Liver (tissue), 10 donors: ENCODE measurements at places on chromosomes 13 and 19. TPM values are rescaled to one million over a fixed set of nuclear protein-coding genes. Genes with fewer than 3 reads are reported as not detected.
A peak's percentile ranks its signal among the peaks of the same experiment; 100 is the strongest.

The DCT gene
- 0.19 TPM for total RNA-seq

GRCh38 chr13:108657519-108657918 lies 28.1 kb downstream of the MYO16 start:
- H3K27me3 ChIP-seq = no peaks in the 10 kb centered on the region
- no peaks in the 10 kb centered on the region for H3K36me3 ChIP-seq
- no peak overlapping the region for H3K27ac ChIP-seq
- H3K4me1 ChIP-seq = no peaks in the 10 kb centered on the region

- H3K27ac ChIP-seq = no peak overlapping the region
- H3K36me3 ChIP-seq = no peaks in the 10 kb centered on the region
- DNase-seq = no peak
Observed at GRCh38 chr13:98050041-98050466, 92.8 kb upstream of the FARP1 start.

The ZNF709 gene
- total RNA-seq = 1.9 TPM

GRCh38 chr13:49217962-49218492 lies 2.1 kb upstream of the MLNR start:
- H3K27ac ChIP-seq = no peak overlapping the region
- no peak overlapping the region for H3K4me3 ChIP-seq
- H3K27me3 ChIP-seq = no peaks in the 10 kb centered on the region
- DNase-seq = no peak

The ZNF415 gene
- 1.3 TPM for total RNA-seq

GRCh38 chr19:51127032-51127431 lies 2.3 kb downstream of the SIGLEC9 start:
- peaks cover 7% of the 10 kb centered on the region for H3K4me1 ChIP-seq
- H3K27me3 ChIP-seq = no peaks in the 10 kb centered on the region
- H3K27ac ChIP-seq = peak overlapping the region; percentile 69
- H3K4me3 ChIP-seq = no peak overlapping the region
- no peak for DNase-seq

The BBC3 gene
- total RNA-seq = 2.1 TPM

DNA sequence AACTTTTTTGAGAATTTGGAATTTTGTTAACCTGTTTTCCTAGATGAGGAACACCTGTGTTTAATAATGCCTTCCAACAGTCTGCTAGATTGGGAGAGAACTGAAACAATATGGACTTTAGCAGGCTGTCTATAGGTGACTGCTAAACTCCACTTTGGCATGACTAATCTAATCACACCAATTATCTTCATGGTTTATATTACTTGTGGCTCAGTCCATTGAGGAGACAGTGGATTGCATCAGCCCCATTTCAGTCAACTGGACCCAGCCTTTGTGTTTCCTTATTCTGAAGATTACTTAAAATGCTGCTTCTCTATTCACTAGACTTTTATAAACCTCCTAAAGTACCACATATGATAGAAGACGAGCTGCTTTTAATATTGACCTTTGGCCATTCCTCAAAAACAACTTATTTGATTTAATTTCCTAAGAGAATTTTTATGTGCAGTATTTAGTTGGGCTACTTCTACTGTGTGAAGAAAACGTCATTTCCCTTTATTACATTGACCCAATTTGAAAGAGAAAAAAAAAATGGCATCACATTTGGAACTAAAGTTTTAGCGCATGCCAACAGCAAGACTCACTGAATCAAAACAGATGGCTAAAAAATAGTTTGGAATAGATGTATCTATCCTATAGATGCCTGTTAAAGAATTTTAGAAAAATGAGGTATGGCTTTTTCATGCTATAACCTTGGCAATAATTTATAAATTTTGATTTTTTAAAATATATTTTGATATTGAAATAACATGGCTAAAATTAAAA lies 295.8 kb downstream of the NDFIP2 start:
- no peak for DNase-seq
- H3K27me3 ChIP-seq = no peaks in the 10 kb centered on the region
- H3K36me3 ChIP-seq = no peaks in the 10 kb centered on the region
- no peak overlapping the region for H3K27ac ChIP-seq
- no peak overlapping the region for H3K4me3 ChIP-seq

- H3K4me3 ChIP-seq = no peak overlapping the region
- no peak for DNase-seq
- no peak overlapping the region for H3K27ac ChIP-seq
Observed at GRCh38 chr13:71643448-71643860, 223.6 kb downstream of the DACH1 start.

GRCh38 chr13:99307648-99308339 lies 595 bp upstream of the GPR183 start:
- no peak overlapping the region for H3K4me3 ChIP-seq
- peaks cover 3% of the 10 kb centered on the region for H3K4me1 ChIP-seq
- no peaks in the 10 kb centered on the region for H3K36me3 ChIP-seq
- peak overlapping the region; percentile 7 for H3K27ac ChIP-seq
- no peaks in the 10 kb centered on the region for H3K27me3 ChIP-seq

The IZUMO4 gene
- total RNA-seq = 1.2 TPM

DNA sequence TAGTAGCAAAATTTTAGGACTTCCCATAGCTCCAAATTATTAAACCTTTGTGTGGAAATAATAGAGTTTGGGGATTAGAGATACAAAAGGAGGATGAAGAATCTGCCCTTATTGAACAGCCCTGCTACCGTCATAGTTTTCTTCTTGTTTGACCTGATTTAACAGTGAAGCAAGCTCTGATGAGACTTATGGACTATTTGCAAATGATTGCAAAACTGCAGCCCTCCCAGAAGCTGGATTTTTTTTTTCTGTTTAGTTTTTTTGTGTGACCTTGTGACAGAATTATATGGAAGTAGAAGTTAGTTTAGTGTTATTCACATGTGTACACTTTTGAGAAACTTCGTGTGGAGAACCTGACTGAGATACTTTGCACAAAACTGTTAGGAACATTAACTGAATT lies 267.8 kb downstream of the KCNRG start:
- no peak overlapping the region for H3K4me3 ChIP-seq
- no peak overlapping the region for H3K27ac ChIP-seq
- peaks cover 11% of the 10 kb centered on the region for H3K4me1 ChIP-seq

DNA sequence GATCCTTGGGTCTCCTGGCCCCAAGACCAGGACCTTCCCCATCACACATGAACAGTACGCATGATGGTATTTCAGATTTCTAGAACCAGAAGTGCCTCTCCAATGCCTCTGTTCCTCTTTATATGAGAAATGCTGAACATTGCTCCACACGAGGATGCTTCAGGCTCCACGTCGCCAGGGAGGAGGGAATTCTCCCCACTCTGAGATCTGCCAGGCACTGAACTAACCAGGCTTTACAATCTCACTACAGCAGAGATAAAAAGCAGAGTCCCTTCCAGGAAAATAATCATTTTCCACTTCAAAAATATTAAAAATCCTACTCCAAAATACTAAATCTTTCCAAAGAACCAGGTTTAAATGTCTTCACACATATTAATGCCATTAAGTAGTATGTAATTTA lies 10.4 kb downstream of the DOCK9 start:
- H3K27ac ChIP-seq = no peak overlapping the region
- H3K4me3 ChIP-seq = no peak overlapping the region
- no peaks in the 10 kb centered on the region for H3K4me1 ChIP-seq

The KASH5 gene
- not detected for total RNA-seq
